Activated CD4-positive, alpha-beta T cell treated with anti-CD3 and anti-CD28 coated beads, Interleukin-2, amount 10 ng/mL, durations not matched to agents 7 days and 5 days (primary cell): ENCODE measurements at places on chromosomes 5 and 9. TPM values are rescaled to one million over a fixed set of nuclear protein-coding genes. Genes with fewer than 3 reads are reported as not detected.

DNA sequence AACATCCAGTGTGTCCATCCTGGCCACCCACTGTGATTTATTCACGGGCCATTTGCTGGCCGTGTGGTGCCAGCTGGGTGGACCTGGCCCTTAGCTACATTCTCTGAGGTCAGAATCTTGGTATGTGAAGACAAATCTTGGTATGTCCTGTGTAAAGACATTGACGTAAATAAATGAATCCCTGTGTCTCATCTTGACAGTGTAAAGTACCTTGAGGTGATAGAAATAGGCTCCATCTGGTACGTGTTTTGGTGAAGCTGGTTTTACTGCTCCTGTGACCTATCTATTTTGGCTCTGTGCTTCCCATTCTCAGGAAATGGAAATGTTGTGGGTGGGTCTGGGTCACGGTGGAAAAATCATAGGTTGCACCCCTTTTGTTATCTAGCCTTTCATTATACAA lies 245.4 kb upstream of the ANKH start:
- no peaks in the 10 kb centered on the region for H3K27me3 ChIP-seq
- H3K27ac ChIP-seq, result no peak overlapping the region
- no peaks in the 10 kb centered on the region for H3K4me1 ChIP-seq
- no peaks in the 10 kb centered on the region for H3K36me3 ChIP-seq
- H3K4me3 ChIP-seq, result no peak overlapping the region

- H3K36me3 ChIP-seq, result no peaks in the 10 kb centered on the region
- DNase-seq, result no peak
- H3K4me3 ChIP-seq, result no peak overlapping the region
- H3K27me3 ChIP-seq, result no peaks in the 10 kb centered on the region
These were observed 848.8 kb upstream of the DMAC1 start for GRCh38 chr9:8648271-8648845.

The PPP3R2 gene
- not detected for total RNA-seq

DNA sequence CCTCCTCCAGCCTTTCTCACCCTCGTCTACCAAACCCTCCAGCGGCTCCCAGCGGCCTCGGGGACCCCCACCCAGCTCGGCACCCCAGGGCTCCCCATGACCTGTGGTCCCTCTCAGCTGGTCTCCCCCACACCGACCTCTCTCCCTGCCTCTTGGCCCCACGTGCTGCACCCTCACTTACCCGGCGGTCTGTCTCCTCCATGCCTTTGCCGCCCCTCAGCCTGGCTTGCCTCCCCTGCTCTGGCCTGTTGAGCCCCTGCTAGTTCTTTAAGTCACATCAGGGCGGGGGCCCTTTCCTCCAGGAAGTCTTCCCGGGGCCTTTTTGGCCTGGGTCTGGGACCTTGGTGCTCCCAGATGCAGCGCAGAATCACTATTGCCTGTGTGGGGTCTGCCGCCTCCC lies 81.5 kb downstream of the LMX1B start:
- peaks cover 2% of the 10 kb centered on the region for H3K27me3 ChIP-seq
- DNase-seq, result no peak
- H3K27ac ChIP-seq, result no peak overlapping the region
- no peak overlapping the region for H3K4me3 ChIP-seq
- H3K4me1 ChIP-seq, result no peaks in the 10 kb centered on the region
- H3K36me3 ChIP-seq, result no peaks in the 10 kb centered on the region

DNA sequence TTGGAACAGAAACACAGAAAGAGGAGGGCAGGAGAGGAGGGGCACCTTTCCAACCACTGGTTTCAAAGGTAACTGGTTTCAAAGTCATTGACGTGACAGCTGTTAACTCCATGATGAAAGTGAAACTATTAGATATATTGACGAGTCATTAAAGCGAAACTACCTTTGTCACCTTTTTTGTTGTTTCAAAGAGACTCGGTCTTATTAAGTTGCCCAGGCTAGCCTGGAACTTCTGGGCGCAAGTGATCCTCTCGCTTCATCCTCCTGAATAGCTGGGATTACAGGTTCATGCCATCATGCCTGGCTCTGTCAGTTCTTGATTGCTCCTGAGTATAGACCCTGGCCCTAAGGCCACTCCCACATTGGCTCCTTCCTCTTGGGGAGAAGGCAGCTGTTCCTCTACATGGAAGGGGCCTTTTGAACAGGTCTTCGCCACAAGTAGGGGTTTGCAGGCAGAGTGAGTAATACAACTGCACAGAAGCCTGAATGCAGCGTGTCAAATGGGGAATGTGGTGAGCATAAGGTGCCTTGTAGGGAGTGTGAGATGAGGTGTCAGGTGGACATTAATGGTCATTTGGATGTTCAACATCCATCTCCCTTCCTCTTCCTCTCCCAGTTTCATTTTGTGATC lies 3.4 kb upstream of the F12 start:
- peak overlapping the region; percentile 20 for H3K4me3 ChIP-seq
- H3K27me3 ChIP-seq, result peaks cover under 1% of the 10 kb centered on the region
- no peaks in the 10 kb centered on the region for H3K36me3 ChIP-seq
- peaks cover 41% of the 10 kb centered on the region for H3K4me1 ChIP-seq
- peak overlapping the region; percentile 39 for H3K27ac ChIP-seq

GRCh38 chr5:72854419-72854818 lies 38.0 kb downstream of the TNPO1 start:
- no peaks in the 10 kb centered on the region for H3K27me3 ChIP-seq
- no peak overlapping the region for H3K27ac ChIP-seq
- no peak for DNase-seq
